ENCODE measurements at places on chromosomes 2 and 18.

DNA sequence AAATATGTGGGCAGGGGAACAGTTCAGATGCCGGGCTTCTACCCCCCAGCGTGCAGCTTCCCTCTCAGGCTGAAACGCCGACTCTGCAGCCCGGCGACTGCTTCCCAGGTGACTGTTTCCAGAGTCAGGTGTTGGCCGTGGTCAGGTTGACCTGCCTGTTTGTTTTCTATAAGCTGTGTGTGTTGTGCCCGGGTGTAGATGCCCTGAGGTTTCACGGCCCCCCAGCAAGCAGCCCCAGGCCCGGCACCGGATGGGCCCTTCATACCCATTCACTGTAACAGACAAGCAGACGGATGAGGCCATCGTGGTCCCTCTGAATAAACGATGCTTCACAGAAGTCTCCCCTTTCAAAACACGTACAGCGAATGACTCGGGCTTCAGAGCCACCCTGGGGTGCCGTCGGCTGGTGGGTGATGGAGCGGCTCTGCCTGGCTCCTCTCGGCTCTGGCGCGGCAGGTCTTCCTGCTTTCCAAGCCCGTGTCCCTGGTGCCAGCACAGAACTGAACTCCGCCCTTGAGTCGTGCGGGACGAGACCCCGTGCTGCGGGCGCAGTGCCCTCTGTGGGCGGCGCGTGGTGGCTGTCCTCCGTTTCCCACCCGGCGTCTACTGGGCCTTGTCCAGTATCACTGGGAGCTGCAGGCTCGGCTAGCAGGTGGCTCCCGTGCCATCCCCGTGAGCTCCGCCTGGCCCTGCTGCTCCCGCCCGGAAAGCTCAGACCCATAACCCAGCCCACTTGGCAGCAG lies 15.0 kb upstream of the KCNG2 start:
- peak; percentile 6 for DNase-seq

- DNase-seq, result no peak
These were observed 70.2 kb upstream of the PIEZO2 start for GRCh38 chr18:11219571-11219970.

- no peak for DNase-seq
These were observed 8.9 kb downstream of the TFPI start for GRCh38 chr2:187545238-187545751.

DNA sequence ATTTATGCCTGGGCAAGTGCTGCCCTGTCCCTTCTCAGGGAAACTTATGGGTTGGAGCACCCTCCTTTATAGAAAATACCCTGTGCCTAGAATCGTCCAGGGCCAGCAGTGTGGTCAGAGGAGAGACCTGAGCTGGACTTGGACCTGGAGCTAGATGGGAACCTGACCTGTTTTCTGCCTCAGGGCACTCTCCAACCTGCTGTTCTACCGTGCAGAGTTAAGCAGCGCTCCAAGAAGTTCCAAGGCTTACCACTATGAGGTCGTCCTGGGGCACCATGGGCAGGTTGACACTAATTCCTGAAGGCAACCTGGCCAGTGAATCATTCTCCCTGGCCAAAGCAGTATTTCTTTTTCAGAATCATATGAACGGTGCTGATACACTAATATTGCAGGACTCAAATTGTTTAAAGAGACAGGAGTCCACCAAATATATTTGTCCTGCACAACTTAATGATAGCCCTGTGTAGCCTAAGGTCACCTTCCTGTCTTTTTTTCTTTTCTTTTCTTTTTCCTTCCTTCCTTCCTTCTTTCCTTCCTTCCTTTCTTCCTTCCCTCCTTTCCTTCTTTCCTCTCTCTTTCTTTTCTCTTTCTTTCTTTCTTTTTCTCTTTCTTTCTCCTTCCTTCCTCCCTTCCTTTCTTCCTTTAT lies 455.4 kb upstream of the HNMT start:
- DNase-seq, result no peak

DNA sequence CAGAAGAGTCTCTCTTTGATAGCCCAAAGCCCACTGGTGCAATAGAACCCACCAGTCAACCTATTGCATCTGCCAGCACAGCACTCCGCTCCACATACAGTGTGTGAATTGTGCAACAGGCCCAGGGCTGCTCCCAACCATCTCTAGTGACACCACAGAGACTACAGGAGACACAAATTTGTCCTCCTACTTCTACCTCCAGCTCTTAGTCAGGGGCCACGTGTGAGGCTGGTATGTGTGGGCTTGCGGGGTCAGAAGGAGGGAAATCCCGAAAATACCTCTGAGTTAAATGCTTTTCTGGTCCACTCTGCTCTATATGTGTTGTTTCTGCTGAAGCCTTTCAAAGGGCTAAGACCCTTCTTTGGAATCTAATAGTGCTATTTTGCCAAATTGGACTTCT lies 18.0 kb downstream of the DGUOK start:
- DNase-seq, result no peak

GRCh38 chr2:113187771-113188170 lies 14.0 kb downstream of the PSD4 start:
- no peak for DNase-seq

- no peak for DNase-seq
These were observed 27.5 kb downstream of the MEIS1 start for GRCh38 chr2:66462501-66462825.

- no peak for DNase-seq
These were observed 39.5 kb downstream of the NIFK start for GRCh38 chr2:121697108-121697631.

DNA sequence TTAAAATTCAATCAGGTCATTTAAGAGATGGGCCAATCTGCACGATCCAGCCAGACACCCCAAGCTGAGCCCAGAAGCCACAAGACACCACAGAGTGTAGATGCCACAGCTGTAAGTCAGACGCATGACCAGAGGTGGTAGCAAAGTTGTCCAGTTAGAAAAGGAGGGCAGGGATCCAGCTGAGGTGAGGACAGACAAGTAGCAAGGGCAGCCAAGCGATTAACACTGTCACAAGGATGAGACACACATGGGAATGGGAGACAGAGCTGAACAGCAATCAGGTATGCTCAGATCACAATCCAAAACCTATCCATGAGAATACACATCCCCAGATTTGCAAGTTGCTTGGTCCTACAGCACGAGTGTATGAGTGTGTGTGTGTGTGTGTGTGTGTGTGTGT lies 143.4 kb upstream of the STK17B start:
- no peak for DNase-seq

DNA sequence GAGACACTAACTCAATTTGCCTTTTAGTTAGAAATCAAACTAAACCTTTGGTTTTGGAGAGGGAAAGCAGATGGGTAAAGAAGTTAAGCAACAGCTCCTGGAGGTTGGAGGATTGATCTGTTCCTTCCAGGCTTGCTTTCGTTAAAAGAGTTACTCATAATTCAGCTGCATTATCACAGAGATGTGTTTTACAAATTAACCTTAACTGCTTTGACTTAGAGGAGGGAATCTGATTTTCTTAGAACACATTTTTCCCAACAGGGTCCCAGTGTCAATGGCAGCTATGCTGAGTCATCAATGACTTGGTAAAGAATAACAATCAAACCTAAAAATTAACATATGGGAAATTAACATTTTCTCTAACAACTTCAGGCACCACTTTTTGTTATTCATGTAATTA lies 113.4 kb downstream of the COPS8 start:
- no peak for DNase-seq

DNA sequence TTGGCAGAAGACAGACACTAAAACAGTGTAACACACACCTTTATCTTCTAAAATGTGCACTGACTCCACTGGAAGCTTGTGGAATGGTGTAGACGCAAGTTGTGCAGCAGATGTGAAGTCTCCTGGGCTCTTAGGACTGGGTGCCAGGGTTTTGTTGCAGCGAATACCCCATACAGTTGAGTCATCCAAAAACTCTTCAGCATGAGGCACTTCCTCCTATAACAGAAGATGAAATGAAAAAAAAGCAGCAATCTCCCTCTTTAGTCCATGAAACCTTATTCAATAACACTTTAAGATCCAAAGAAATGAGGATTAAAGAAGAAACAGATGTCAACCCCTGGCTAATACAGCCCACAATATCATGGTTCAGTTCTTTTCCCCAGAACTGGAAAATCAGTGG lies 22.2 kb downstream of the BUB1 start:
- no peak for DNase-seq

DNA sequence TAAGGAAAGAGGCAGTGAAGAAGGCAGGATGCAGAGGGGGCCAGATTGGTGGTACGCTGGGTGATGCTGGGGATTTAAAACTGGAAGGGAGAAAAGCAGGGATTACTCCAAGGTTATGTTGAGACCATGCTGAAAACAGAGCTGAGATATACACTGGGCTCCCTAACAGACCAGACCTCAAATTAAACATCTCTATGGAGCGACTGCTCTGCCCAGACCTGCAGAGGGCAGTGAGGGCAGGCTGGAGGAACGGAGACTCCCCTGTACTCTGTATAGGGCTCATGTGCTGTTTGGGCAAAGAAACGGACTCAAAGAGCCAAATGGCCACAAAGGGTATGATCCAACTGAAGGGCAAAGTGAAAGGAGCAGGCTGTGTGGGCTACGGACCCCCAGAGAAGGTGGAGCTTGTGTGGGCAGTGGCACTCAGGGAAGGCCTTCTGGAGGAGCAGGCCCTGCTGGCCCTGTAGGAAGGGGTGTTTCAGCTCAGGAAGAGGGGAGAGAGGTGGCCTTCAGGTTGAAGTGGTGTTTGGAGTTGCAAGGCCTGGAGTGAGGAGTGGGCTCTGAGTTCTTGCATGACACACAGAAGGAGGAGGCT lies 4.8 kb upstream of the CELF4 start:
- DNase-seq, result no peak

- DNase-seq, result peak; percentile 28
These were observed 315.9 kb upstream of the ZEB2 start for GRCh38 chr2:144835634-144836350.

- DNase-seq, result no peak
These were observed 107.5 kb downstream of the MSTN start for GRCh38 chr2:189954989-189955388.

DNA sequence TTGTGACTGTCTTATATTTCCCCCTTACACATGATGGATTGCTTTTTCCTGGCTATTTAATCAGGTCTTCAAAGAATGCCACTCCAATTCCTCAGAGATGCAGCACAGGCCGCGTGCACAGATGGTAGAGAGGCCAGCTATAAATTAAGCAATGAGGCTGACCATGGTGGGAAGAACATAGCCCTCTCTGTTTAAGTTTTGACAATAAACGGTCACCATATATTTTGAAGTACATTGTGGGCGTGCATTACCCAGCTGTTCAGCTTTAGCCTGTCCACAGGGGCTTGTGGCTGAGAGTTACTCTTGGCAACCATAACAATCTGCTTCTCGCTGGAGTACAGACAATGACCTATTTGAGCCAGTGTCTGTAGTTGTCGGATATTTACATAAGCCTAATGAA lies 730.8 kb downstream of the DCC start:
- no peak for DNase-seq

- DNase-seq, result no peak
These were observed 411.1 kb upstream of the LRATD1 start for GRCh38 chr2:14221466-14221865.

DNA sequence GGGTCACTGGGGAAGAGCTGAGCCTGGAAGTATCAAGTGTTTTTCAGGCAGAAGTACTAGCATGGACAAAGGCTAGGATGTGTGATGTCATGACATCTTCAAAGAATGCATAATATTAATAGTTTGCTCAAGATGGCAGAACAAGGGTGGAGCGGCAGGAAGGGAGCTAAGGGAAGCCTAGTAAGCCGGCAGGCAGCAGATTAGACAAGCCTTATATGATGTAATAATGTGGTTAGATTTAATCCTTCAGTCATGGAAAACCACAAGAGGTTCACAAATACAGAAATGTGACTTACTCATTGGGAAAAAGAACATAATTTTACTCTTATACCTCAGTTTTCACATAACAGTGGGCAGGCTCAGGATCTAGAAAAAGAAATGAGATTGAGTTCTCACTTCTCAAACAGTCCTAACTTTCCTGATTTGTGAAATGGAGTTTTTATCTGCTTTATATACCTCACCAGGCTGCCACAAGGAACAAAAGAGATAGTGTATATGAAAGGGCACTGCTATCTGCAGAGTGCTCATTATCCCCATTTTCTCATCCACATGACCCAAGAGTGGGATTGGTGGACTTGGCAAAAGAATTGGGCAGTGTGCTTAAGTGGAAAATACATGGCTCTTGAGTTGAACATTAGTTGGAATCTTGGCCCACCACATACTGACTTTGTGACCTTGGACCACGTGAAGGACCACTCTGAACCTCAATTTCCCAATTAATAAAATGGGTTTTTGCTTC lies 89.1 kb upstream of the LHCGR start:
- no peak for DNase-seq

DNA sequence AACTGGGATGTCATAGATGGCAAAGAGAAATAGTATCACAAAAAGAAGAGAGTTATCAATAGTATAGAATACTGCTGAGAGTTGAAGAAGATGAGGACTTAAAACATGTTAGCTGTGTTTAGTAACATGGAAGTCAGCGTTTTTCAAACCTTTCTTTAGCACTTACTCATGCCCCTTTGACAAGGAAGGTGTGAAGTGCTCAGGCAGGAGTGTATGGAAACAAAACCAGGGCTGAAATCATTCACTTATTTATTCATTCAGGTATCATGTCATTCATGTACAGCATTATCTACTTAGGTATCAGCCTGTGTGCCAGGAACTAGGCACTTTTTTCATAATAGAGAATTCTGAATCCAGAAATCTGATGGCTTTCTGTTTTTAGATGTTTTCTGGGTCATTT lies 27.2 kb downstream of the CD28 start:
- no peak for DNase-seq

DNA sequence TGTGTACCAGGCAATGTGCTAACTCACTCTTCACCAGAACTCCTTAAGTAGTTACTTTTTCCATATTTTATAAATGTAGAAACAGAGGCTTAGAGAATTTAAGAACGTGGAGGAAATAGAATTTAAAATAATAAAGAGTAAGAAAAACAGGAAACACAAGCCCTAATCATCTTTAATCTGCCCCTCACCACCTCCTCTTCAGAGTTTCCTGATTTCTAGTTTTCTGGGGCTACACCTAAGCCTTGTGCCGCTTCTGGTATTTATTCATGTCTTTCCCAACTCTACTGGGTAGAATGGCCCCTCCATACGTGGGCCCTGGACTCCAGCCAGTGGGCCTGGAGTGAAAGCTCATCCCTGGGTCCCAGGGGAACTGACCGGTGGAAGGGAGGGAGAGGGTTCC lies 85.4 kb downstream of the RTN4 start:
- DNase-seq, result no peak

DNA sequence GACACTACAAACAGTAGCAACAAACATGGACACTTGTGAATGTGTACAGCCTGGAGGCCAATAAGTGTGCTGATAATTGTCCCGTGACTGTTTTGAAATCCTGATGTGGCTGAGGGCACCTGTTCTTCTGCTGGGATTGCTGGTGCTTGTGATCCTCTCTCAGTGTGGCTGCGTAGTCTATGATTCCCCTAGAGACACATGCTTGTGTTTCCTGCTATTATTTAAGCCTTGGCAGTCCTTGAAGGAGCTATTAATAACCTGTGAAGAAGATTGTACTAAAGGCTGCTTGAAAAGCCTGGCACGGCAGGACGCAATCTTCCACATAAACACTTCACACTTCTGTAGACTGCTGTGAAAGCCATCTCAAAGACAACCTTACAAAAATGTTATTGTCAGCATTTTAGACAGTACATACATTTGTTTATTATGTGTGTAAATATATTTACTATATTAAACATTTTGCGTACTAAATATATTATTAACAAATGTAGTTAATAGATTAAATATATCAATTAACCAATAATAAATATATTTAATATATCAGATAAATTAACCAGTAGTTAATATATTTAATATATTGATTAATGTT lies 71.4 kb downstream of the GALR1 start:
- DNase-seq, result no peak

GRCh38 chr2:3633982-3634595 lies 23.9 kb upstream of the ALLC start:
- no peak for DNase-seq

- no peak for DNase-seq
These were observed 30.5 kb upstream of the PLB1 start for GRCh38 chr2:28465148-28465885.

All from left hindlimb (tissue), 1 donor.